ENCODE measurements at places on chromosomes 12 and 14.

DNA sequence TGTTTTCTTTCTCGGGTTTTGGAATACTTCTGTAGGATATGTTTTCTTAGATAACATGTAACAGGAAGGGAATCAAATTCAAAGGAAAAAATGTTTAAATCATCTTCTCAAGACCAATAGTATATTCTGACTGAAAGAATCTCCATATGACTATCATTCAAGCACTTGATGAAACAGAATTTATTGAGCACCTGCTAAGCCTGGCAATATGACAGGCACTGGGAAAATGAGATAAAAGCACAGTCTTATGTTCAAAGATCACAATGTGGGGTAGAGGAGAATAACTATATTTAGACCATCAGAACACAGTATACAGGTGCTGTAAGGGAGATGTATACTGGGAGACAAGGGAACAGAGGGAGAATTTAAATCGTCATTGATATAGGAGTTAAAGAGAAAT is 19.1 kb upstream of the TMEM30B start:
- DNase-seq, result no peak

DNA sequence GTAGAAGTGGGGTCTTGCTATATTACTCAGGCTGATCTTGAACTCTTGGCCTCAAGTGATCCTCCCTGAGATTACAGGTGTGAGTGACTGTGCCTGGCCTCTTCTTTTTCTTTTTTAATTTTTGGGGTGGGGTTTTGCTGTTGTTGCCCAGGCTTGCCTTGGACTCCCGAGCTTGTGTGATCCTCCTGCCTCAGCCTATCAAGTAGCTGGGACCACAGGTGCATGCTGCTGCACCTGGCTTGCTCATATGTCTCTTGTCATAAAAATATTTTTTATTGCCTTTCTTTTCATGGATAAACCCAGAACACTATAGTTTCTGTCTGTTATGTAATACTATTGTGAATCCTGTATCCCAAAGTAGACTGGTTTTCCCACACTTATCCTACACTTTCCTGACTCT is 26.0 kb downstream of the SCYL2 start:
- DNase-seq, result no peak

GRCh38 chr12:98221243-98221808 is 294.1 kb upstream of the TMPO start:
- DNase-seq, result no peak

GRCh38 chr14:21514341-21514740 is 3.2 kb upstream of the METTL3 start:
- DNase-seq, result no peak

DNA sequence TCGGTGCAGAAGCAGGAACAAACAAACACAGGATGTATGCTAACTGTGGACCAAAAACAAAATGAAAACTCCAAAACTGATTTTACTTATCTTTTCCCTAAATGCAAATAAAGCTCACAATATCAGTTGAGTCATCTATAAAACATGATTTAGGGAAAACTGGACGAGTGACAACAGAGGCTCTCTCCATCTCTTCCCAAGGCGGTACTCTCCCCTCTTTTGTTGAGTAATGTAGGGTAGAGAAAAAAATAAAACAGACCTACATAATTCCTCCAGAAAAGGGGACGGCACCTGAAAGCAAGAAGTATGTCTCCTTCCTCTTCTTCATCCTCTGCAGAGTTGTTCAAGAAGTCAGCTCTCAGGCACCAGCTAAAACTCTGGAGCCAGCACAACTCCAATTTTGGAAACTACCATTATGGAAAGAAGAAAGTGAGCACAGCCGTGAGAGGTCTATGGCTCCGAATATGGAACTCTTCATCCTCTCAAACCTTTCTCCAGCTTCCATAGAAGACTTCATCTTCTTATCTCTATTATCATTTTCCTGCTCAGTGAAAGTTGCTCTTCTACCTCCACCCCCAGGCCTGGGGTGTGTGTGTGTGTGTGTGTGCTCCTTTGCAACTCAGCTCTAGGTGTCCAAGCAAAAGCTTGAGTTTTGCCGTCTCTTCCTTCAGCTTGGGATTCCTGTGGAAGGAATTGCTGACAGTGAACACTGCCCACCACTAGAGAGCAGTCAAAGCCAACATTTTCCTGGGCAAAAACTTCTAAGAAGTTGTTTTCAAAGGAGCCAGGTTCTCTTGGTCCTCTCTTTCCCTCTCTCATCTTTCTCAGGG is 155.4 kb downstream of the DIO2 start:
- no peak for DNase-seq

DNA sequence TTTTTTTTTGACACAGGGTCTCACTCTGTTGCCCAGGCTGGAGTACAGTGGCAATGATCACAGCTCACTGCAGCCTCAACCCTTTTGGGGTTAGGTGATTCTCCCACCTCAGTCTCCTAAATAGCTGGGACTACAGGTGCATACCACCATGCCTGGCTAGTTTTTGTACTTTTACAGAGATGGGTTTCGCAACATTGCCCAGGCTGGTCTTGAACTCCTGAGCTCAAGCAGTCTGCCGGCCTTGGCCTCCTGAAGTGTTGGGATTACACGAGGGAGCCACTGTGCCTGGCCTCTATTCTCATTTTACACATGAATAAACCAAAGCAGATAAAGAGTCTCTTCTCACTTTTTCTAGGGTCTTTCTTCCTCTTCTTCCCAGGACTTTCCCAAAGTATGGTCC is 3.2 kb downstream of the TOMM20L start:
- no peak for DNase-seq

DNA sequence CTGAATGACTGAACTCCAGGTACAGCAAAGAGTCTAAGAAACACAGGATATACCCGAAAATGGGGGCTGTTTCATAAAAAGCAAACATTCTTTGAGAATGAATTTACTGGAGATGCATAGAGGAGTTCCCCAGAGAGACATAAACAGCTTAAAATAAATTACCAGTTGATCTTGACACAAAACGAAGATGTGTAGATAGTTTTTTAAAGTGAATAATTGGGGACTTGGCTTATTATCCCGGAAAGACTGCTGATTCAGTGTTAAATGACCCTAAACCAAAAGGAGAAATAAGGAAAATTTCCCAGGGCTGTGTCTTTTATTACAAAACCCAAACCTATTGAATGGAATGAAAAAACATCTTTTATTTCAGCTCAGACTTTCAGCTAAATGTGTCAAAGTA is 1052.8 kb upstream of the TMEM132C start:
- DNase-seq, result no peak

DNA sequence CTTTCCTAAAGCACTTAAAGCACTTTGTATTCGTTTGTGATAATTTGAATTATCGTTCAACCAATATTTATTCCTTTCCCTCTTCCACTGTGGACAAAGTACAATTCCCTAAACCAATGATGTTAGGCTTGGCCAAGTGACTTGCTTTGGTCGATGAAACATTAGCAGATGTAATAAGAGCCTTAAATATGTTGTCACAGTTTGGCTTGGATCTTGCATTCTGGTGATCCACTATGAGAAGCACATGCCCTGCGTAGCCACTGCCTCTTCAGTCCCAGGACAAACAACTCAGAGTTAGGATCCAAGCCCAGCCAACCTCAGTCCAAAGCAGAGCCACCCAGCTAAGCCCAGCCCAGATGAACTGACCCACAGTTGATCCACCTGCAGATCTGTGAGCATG is 8.4 kb upstream of the C12orf75 start:
- DNase-seq, result no peak

DNA sequence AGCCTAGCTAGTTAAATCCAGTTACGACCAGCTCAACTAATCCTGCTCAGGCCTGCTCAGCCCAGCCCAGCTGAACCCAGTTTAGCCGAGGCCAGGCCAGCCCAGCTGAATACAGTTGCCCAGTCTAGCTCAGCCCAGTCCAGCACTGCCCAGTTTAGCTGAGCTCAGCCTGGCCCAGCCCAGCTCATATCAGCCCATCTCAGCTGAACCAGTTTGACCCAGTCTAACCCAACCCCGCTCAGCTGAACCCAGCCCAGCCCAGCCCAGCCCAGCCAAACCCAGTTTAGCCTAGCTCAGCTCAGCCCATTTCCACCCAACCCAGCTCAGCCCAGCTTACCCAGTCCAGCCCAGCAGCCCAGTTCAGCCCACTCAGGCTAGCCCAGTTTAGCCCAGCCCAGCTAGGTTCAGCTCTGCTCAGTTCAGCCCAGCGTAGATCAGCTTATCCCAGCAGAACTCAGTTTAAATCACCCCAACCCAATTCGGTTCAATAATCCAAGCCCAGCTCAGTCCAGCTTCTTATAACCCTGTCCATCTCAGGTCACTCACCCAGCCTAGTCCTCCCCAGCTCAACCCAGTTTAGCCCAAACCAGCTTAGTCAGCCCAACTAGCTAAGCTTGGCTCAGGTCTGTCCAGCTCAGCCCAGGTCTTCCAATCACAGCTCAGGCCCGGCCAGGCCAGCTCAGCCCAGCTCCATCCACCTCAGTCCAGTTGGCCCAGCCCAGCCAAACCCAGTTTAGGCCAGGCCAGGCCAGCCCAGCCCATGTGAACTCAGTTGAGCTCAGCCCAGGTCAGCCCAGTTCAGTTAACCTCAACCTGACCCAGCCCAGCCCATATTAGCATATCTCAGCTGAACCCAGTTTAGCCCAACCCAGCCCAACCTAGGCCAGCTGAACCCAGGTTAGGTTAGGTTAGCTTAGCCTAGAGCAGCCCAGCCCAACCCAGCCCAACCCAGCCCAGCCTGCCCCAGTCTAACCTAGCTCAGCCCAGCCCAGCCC is 76.7 kb downstream of the TMEM121 start:
- DNase-seq, result no peak

- DNase-seq, result no peak
Observed at GRCh38 chr12:50620978-50621360, 116.2 kb downstream of the DIP2B start.

- DNase-seq, result no peak
Observed at GRCh38 chr12:22535478-22535877, 8.9 kb downstream of the C2CD5 start.

- DNase-seq, result no peak
Observed at GRCh38 chr14:94689985-94690400, 77.8 kb downstream of the SERPINA3 start.

- DNase-seq, result no peak
Observed at GRCh38 chr12:49917166-49917787, 13.6 kb upstream of the FAIM2 start.

DNA sequence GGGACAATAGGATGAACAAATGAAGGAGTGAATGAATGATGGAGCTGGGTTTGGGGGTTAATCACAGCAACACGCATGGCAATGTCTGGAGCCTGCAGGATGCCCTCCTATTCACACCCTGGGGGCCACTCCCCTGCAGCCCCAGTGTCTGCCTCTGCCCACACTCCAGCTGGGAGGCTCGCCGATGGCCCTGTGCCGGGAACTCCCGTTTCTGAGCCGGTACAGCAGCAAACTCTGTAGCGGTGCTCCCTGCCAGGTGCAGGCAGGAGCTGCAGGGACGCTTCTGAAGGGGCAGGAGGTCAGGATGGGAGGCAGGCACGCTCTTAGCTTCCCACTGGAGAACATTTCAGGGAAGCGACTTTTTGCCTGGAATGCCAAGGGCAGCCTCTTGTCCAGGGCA is 55.4 kb upstream of the NCOR2 start:
- no peak for DNase-seq

DNA sequence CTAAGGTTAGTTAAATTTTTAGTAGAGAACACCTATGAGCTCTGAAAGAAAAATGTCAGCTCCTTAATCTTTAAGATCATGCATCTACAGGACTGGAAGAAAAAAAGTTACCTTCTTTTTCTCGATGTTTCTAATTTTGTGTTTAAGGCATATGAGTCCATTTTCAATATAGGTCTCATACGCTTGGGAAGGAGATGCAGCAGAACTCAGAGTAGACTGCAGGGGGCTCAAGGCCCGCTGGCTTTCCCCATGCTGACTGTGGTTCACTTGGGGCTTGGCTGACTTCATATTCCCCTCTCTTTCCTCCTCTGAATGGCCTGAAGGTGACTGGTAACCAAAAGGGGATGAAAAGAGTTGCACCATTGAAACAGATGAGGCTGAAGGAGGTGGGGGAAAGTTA is 1.5 kb downstream of the CAPRIN2 start:
- DNase-seq, result no peak

DNA sequence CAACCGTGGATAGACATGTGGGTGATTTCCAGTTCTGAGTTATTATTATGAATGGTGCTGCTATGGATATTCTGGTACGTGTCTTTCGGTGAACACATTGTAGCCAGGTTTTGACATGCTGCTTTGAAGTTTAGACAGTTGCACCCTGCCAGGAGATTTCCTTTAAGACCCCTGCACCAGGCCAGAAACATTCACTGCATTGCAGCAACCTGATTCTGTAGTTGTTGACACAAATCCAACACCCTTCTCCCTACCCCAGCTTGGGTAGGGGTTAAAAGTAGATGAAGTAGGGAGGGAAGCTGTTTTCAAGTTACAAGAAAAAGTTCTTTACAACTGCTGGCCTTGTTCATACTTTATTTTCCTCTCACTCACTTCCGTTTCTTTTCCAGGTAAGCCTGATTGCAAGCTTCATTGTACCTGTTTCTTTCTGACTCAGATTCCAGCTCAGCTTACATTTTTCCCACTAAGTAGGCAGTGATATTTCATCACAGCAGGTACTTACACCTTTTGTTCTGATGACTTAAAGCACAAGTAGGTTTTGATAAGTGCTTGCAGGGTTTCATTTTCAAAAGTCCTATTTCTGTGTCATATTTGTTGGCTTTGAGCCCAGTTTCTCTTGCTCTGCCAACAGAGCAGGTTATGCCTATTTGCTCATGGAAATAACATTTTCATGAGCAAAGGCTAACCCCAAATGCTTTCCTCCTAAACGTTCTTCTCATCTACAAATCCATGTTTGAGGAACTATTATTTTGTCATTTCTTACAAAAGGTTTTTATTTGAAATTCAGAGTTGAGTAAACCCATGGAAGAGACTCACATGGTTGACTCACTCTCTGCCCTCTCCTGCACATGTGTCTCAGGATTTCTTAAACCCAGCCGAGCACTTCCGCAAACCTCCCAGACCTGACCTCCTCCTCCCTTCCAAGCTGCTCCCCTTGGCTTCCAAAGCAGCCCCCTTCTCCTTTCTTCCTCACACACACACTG is 12.1 kb upstream of the LTA4H start:
- DNase-seq, result no peak

- no peak for DNase-seq
Observed at GRCh38 chr14:63282997-63283883, 35.5 kb downstream of the GPHB5 start.

GRCh38 chr12:53169644-53170043 is 10.9 kb upstream of the ZNF740 start:
- no peak for DNase-seq

DNA sequence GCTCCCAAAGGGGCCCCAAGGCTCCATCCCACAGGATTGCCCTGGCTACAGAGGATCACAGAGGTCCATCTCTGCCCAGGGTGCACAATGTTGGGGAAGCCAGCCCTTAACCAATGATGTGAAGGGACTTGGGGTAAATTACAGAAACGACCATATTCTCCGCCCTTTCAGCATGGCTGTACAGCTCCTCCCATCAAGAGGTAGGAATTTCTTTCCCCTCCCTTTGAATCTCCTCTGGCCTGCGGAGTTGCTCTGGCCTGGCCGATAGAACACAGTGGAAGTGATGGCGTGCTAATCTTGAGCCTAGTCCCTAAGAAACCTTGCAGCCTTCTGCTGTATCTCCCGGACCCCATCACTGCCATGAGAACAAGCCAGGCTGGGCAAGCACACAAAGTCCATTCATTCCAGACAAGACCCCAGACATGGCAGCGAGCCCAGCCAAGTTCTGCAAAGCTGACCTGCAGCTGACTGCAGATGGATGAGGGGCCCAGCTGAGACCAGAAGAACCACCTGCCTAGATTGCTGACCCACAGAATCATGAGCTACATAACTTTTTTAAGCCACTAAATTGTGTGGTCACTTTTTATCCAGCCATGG is 6.9 kb upstream of the IFI27 start:
- no peak for DNase-seq

GRCh38 chr14:62614122-62614521 is 431.1 kb downstream of the KCNH5 start:
- DNase-seq, result no peak

Data from stimulated activated CD4-positive, alpha-beta T cell treated with anti-CD3 and anti-CD28 coated beads, Interleukin-1b, Interleukin-23, amount 100 ng/mL, for 4 hours (primary cell).